Activated CD4-positive, alpha-beta T cell treated with anti-CD3 and anti-CD28 coated beads, Interleukin-2, Interleukin-6, amounts not matched to agents 100 ng/mL and 50 ng/mL, durations not matched to agents 16 hours and 8 hours (primary cell): ENCODE measurements at places on chromosomes 6 and 20.

DNA sequence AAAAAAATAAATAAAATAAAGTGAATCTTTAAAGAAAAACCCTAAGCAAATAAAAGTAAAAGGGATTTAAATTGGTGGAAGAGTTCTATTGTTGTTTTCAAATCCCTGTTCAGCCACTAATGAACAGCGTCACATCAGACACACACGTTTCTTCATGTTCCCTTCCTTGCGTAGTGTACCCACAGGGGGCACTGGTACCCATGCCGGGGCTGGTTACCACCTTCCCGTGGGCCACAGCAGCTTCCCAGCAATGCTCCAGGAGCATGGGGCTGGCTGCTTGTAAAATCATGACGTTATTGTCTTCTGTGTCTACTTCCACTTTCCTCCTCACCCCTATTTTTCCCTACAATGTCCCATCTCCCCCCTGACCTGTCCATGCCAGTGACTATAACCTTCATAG, 988.7 kb downstream of the KIF16B start:
- no peak for DNase-seq

DNA sequence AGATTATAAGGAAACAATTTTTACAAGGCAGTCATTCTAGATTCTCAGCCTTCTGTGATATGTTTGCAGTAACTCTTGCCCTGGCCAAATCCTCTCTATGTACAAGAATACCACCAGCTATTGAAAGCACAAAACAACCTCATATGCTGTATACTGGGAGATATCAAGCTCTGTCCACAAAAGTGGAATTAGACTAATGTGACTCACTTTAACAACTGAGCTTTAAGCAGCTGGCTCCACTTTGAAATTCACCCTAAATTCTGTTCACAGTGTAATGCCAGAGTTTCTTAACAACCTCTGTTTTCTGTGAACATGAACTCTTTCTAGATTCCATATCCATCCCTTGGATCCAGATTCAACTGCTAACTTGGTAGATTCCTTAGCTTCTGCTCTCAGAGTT, 47.6 kb downstream of the CHD6 start:
- DNase-seq, result no peak

GRCh38 chr6:125149256-125150144, 4.1 kb upstream of the TPD52L1 start:
- DNase-seq, result no peak

DNA sequence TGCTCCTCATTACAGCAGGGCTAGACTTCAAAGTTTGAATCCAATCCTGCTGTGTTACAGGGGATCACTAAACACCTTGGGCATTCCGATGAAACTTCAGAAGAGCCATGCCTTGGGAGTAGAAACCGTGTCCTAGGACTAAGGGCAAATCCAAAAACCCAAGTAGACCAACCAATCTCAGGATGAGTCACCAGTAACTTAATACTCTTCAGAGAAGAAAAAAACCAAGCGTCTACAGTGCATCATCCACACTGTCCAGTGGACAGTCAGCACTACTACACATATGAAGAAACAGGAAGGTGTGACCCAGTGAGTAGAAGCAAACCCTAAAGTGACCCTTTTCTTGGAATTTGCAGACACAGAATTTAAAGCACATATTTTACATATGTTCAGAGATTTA, 39.5 kb upstream of the VAPB start:
- peak; percentile 14 for DNase-seq

GRCh38 chr20:25024171-25024570, 31.6 kb upstream of the APMAP start:
- no peak for DNase-seq

DNA sequence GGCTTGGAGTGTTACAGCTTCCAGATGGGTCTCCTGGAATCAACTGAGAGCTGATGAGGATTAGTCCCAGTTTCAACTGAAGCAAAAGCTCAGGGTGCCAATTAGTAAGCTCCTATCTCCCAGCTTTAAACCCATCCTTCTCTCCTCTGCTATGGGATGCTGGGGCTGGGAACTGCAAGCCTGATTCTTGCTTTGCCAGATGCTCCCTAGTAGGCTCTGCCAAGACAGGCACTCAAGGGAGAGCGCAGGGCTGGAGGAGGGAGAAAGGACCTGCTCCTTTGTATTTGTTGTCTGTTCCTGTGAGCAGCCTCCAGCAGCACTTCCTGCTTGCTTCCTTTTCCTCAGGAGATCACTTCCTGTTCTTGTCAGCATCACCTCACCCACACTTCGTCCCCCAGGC, 309.7 kb downstream of the KIF16B start:
- no peak for DNase-seq

DNA sequence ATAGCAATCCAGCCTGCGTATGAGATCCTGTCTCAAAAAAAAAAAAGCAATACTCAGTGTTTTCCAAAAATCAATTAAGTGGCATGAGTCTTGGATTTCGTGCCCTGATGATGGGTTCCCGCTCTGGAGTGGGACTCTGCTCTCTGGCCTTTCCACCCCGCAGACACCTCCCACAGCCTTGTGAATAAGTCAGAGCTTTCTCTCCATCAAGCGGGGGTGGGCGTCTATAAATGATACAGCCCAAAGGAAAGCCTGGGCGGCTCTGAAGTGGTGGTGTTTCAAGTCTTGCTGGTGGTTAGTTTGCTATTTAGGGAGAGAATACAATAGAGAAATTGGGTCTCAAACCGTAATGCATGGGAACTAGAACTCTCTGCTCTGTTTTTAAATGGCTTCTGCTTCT, 52.5 kb upstream of the TAGAP start:
- no peak for DNase-seq

DNA sequence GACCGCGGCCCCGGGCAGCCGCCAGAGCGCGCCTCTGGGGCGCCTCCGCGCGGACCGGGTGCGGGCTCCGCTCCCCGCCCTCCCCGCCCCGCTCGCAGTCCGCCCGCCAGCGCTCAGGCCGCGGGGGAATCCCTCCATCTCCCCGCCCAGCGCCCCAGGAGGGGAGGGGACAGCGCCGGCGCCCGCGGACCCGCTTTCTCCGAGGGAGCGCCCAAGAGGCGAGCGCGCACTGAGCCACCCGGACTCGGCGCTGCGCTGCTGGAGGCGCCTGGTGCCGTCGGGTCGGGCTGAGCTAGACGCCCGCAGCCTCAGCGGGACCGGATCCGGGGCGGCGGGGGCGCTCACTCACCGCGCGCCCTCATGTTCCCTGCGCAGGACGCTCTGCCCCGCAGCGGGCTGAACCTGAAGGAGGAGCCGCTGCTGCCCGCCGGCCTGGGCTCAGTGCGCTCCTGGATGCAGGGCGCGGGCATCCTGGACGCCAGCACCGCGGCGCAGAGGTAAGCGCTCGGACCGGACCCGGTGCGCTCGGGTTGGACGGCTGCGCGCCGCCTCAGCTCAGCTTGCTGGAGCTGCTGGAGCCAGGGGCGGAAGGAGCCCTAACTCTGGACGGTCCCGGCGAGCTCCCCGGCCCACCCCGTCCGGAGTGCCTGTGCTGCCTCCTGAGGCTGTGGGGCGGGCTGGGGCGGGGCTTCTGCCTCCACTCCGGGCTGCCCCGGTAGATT, 867 bp downstream of the EBF4 start:
- DNase-seq, result peak; percentile 36

DNA sequence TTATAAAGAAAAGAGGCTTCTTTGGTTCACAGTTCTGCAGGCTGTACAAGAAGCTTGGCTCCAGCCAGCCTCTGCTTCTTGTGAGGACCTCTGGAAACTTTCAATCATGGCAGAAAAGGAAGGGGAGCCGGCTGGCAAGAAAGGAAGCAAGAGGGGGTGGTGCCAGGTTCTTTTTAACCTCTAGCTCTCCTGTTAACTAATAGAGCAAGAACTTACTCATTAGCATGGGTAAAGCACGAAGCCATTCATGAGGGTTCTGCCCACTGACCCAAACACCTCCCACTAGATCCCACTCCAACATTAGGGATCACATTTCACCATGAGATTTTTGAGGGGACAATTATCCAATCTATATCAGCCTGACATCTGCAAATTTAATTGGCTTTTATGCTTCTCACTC, 347.1 kb downstream of the GRIK2 start:
- DNase-seq, result no peak

GRCh38 chr6:135870722-135871121, 19.2 kb downstream of the PDE7B start:
- no peak for DNase-seq

- no peak for DNase-seq
These were observed 63.6 kb upstream of the NOX3 start for GRCh38 chr6:155519176-155519738.
